ENCODE measurements at places on chromosomes 2 and 18.
A peak's percentile ranks its signal among the peaks of the same experiment; 100 is the strongest.

DNA sequence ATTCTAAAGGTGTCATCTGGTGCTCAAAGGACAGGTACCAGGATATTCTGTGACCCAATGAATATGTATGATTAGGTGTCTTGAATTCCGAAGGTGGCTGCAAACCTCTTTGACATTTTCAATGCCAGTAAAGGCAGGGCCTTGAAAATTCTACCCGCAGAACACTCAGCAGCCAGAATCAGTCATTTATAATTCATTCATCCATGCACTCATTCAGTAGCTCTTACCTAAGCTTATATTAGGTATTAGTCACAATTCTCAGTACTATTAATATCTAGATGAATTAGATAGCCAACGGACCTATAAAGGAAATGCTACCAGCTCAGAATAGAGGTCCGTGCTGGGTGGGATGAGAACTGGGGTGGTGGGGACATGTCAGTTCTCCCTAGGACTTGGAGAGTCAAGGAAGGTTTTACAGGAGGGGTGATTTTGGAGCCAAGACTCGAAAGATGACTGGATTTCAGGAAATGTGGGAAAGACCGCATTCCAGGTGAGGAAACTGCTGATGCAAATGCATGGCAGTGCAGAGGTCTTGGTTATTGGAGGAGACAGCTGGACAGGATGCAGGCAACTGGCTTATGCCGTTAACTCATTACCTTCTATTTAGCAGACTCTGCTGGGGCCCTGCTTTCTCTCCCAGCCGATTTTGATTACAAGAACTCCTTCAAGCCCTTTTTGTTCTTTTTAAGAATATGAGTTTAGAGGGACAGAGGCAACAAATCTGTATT lies 7.2 kb downstream of the TRIB2 start:
- no peak for DNase-seq

- DNase-seq: no peak
Observed at GRCh38 chr18:48328473-48329210, 80.5 kb downstream of the ZBTB7C start.

- DNase-seq: no peak
Observed at GRCh38 chr2:150127346-150127990, 360.0 kb downstream of the RND3 start.

GRCh38 chr2:14603676-14604075 lies 28.8 kb upstream of the LRATD1 start:
- DNase-seq: no peak

- no peak for DNase-seq
Observed at GRCh38 chr2:203772456-203773165, 66.2 kb downstream of the CD28 start.

DNA sequence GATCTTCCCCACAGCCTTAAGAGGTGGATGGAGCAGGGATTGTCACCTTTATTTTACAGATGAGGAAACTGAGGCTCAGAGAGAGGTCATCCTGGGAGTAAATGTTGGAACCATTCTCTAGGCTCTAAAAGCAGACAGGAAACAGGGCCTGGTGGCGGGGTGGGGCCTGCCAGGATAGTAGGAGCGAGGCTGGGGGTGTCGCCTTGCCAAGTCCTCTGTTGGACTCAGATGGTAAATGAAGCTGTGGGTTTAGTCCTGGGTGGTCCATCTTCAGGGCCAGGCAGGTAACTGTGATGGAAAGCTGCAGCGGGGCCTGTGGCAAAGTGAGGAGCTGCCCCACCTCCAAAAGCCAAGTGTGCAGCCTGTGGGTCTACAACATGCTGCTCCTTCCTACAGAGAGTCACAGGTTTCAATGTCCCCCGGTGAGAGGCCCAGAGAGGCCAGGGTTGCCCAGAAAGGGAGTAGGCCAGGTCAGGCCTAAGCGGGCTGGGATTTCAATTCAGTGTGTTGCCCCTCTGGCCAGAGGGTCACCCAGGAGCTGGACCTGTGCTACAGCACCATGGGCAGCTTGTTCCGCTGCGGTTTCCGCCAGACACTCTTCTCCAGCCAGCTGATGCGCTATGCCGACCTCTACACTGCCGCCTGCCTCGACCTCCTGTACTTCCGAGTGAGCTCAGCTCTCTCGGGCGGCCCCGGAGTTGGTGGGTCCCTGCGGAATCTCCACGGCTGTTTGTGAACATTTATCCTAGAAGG lies 6.6 kb downstream of the NT5DC4 start:
- DNase-seq: no peak

DNA sequence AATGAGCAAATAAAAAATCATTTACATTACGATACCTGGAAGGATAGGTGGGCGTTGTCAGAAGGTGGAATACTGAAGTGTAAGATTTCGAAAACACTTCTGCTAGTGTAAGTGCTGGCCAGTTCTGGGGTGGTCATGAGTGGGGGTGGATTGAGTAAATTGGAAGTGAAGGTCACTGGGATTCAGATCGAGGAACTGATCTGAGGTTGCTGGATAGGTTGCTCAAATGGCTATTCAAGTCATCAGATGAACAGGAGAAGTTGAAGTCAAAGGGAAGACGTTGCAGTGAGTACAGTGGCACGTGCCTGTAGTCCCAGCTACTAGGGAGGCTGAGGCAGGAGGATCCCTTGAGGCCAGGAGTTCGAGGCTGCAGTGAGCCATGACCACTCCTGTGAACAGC lies 95.7 kb downstream of the MALT1 start:
- DNase-seq: no peak

GRCh38 chr2:126227250-126227649 lies 428.7 kb upstream of the GYPC start:
- DNase-seq: no peak

GRCh38 chr2:143901185-143901842 lies 618.6 kb downstream of the ZEB2 start:
- no peak for DNase-seq

DNA sequence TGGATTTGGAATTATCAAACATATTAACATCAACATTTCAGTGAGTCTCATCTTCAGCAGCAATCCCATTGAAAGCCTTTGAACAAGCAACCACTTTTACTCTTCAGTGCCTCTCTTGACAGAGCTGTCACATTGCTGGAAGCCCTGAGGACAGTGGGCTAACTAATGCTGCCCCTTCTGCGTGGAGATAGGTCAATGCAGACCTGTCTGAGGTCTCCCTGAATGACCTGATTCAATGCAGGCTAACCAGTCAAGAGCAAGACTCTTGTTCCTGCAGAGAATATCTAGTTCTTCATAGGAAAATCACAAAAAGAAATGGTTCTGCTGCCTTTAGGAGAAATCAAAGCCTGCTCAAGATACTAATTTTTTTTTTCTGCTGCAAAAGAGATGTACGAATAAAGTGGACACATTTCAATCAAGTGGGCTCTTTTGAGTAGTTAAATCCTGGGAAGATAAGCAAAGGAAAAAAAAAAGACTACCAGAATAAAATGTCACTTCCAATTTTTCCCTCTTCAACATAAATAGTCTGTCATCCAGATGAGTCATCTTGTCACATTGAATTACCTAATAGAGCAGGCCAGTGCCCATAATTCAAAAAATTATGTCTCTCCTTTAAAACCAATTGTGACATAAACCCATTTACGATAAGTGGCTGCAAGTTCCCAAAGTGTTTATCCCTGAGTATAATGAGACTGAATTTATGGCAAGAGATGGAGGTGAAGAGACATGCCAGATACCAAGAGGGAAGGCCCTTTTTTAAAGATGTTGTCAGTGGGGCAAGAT lies 1269.0 kb upstream of the DDX18 start:
- no peak for DNase-seq

- no peak for DNase-seq
Observed at GRCh38 chr2:178644919-178645318, 162.3 kb downstream of the TTN start.

GRCh38 chr18:23056315-23056714 lies 79.0 kb upstream of the CABLES1 start:
- DNase-seq: no peak

DNA sequence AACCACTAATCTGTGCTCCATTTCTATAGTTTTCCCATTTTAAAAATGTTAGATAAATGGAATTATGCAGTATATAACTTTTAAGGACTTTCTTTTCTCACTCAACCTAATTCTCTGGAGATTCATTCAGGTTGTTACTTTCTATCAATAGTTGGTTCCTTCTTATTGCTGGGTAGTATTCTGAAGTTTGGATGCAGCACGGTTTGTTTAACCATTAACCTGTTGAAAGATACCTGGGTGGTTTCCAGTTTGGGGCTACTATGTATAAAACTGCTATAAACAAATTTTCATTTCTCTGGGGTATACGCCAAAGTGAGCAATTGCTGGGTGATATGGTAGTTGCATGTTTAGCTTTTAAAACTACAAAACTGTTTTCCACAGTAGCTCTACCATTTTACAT lies 39.1 kb upstream of the MAPRE2 start:
- no peak for DNase-seq

- DNase-seq: no peak
Observed at GRCh38 chr2:172664766-172665165, 70.9 kb upstream of the RAPGEF4 start.

DNA sequence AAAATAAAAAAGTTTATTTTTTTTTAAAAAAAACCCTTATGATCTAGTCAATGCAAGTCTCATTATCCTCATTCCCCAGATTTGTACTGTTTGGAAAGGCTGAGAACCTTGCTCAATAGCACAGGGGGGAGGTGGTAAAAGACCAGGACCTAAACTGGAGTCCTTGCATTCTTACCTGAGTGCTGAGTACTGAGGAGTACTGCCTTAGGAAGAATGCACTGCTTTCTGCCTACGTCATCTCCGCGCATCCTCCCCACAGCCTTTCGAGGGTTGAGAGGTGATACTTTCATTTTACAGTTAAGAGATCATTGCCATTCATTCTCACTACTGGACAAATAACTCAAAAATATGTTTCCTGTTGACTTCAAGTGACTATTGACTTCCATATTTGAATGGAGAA lies 73.8 kb downstream of the MAP3K20 start:
- peak; percentile 35 for DNase-seq

GRCh38 chr2:1854729-1855547 lies 110.6 kb upstream of the PXDN start:
- DNase-seq: no peak

- no peak for DNase-seq
Observed at GRCh38 chr2:26630669-26631360, 10.4 kb downstream of the CIB4 start.

DNA sequence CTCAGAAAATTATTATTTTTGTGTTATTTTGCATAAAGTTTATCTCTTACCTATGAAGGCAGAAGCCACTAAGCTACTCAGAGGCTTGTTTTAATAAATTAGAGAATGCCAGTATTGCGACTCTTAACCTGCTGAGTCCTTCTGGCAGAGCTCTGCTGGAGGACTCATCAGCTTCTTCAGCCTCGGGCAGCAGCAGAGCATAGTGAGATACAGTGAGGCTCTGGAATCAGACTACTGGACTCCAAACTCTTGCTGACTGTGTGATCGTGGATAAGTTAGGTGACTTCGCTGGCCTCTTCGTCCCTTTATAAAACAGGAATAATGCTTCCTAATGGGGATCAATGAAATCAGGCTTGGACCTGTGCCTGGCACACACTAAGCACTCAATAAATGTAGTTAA lies 1.7 kb downstream of the PTRHD1 start:
- no peak for DNase-seq

DNA sequence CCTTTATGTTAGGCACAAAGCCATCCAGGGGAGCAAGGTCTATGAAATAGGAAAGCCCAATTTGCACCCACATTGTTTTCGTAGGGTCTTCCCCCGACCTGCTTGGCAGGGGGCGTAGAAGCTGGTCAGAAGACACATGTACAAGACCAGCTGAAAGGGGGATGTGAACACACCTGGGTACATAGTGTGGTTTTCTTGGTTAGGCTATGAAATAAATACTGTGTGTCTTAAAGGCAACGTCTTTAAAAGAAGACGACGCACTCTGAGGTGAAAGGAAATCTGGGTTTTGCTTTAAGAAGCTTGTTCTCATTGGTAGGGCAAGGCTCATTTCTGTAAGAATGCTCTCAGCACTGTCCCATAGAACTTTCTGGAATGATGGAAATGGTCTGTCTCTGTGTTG lies 60.0 kb upstream of the KLF7 start:
- DNase-seq: no peak

DNA sequence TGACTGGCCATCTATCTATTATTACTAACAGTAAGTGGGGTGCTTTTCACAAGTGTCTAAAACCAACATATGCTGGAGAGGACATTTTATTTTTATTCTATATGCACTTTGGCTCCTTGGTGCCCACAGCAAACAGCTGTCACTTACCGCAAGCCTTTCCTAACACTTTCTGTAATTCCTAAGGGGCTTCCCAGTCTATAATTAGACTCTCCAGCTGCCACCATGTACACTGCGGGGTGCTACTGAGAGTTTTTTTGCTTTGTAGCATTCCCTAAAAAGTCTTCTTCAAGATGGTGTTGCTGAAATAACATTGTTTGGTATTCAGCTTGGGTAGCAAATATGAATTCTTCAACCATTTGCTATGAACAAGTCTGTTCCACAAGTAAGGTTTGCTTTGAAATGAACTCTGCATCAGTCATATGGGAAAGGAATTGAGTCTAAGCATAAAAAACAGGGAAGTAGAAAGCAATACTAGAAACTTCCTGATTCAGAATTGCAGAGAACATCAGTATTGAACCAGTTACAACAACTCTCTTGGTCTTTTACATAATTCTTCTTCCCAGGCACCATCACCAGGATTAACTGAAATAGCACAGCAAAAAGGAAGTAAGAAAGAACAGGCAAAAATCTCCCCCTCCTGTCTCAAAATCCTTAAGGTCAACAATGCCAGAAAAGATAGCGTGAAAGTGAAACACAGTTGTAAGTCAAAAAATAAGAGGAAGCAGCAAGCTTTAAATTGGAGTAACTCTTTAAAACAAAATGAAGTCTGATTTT lies 28.6 kb downstream of the EPB41L3 start:
- DNase-seq: no peak

DNA sequence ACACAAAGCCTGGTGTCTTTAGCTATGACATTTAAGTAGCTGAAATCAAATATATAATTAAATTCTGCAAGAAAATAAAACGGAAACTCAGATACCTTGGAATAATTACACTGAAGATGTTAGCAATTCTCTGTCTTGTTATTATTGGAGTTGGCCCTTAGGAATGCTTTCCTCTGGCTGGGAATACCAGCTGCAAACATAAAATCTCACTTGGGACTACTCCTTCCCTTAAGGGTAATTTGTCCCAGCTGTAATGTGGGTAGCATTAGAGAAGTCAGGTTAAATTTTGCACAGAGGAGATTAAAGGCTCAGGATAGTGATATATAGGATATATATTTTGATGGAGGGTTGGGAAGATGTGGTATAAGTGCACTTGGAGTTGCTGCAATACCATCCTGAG lies 37.3 kb upstream of the GRP start:
- DNase-seq: no peak

- no peak for DNase-seq
Observed at GRCh38 chr2:106789185-106789584, 96.8 kb downstream of the ST6GAL2 start.

DNA sequence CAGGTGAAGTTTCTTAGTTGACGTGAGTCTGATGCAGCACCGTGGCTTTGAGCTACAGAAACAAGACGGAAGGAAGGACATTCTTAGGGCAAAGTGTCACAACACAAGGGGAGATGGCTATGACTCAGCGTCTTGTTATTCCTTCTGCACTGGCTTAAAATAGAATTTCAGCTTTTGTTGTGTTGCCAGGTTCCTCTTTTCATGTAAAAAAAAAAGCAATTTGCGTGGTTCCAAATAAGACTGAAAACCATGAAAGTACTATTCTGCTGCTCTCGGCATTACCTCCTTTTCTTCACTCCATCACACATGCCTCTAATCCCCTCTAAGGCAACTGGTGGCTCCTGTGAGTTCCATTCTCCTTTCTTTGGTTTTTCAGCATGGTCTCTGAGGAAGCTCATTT lies 150.1 kb downstream of the ANTXR1 start:
- DNase-seq: no peak
